ENCODE measurements at places on chromosomes 2 and 18.

DNA sequence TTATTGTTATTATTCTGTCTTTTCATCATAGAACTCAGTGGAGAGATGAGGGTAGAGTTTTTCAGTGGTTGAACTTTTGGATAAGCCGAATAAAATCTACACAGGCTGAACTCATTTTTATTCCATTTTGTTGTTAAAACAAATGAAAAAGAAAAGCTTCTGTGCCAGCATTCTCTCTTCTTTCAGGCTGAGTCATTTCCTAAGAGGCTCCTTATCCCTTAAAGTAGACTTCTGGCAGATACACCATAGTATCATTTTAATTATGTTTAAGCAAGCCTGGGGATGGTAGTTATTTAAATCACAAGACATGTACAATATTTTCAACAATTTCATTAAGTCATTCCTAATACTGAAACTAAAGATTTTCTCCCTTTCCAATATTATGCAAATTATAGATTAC lies 1364.0 kb upstream of the NRXN1 start:
- no peaks in the 10 kb centered on the region for H3K27me3 ChIP-seq
- DNase-seq = no peak
- no peaks in the 10 kb centered on the region for H3K4me1 ChIP-seq

GRCh38 chr2:108853421-108853820 lies 66.8 kb downstream of the CCDC138 start:
- no peak overlapping the region for H3K27ac ChIP-seq
- no peak overlapping the region for H3K4me3 ChIP-seq
- no peaks in the 10 kb centered on the region for H3K4me1 ChIP-seq

- H3K27ac ChIP-seq = no peak overlapping the region
- no peaks in the 10 kb centered on the region for H3K36me3 ChIP-seq
- H3K27me3 ChIP-seq = no peaks in the 10 kb centered on the region
- no peak overlapping the region for H3K4me3 ChIP-seq
Observed at GRCh38 chr2:113762377-113763118, 6.1 kb upstream of the SLC35F5 start.

DNA sequence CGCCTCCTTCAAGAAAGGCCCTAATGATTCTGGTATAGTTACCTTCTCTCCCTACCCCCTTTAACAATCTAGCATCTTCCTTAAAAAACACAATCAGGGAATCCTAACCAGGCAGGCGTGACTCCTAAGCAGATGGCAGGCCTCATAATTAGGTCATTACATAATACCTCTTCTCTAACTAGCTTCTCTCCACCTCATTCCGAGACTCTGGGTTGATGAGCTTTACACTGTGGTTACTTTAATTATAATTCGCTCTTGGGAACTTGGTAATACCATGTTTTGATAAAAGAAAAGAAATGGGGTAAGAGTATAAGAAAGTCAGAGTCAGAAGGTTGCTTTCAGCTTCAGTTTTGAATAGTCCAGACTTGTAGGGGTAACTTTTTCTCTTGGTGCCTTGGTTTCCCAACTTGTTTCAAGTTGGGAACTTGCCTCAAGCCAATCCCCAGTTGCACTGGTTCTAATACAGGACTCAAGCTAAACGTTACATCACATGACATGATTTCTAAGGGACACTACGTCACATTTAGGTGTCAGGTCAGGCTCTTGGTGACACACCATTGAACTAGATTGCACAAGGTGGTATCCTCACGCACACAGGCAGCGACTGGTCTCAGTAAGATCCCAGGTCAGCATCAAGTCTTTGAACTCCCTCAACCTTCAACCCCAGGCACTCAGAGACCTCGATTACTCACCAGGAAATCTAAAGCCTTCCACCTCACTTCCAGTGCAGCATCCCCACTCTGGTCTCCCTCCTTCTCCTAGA lies 59.2 kb downstream of the AAK1 start:
- H3K27ac ChIP-seq = peak overlapping the region; percentile 75
- peak overlapping the region; percentile 3 for H3K4me3 ChIP-seq
- no peaks in the 10 kb centered on the region for H3K27me3 ChIP-seq

DNA sequence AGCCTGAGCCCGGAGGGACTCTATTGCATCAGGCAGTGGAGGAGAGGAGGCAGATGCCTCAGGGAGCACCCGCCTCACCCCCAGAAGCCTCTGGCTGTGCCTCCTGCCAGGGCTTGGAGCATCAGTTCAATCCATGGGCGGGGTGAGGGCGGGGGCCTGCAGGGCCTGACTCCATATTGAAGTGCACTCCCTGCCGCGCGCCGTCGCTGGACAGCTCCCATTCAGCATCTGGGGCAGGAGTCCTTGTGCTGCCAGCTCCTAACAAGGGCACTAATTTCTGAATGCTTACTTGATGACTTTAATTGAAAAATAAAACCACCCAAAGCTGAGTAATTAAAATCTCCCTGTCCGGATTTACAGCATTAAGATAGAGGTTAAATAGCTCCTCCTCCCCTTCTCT lies 23.8 kb downstream of the C1QL2 start:
- H3K36me3 ChIP-seq = no peaks in the 10 kb centered on the region
- H3K4me3 ChIP-seq = no peak overlapping the region
- no peak overlapping the region for H3K27ac ChIP-seq
- no peak for DNase-seq

All from activated naive CD8-positive, alpha-beta T cell treated with anti-CD3 and anti-CD28 coated beads, Interleukin-2, amount 50 U/mL, for 24 hours (primary cell).